ENCODE measurements at places on chromosomes 1 and 21.

GRCh38 chr1:22808186-22808675, 97.6 kb downstream of the EPHB2 start:
- DNase-seq, result no peak

GRCh38 chr1:214014730-214015129, 27.0 kb downstream of the PROX1 start:
- no peak for DNase-seq

GRCh38 chr1:44688760-44689446, 14.4 kb downstream of the ARMH1 start:
- no peak for DNase-seq

DNA sequence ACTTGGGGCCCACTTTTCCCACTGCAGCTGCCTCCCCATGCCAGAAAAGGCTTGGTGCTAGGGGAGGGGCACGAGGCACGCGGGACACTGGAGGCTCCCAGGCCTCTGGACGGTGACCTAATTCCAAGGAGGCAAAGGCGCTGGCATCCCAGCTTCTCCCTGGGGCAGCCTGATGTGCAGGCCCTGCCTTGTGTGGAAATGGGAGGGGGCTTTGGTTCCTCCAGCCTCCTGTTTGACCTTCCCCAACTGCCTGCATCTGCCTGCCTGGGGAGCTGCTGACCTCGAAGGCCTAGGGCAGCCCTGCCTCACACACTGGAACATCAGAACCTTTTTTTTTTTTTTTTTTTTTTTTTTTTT, 39.9 kb downstream of the KIAA1614 start:
- DNase-seq, result no peak

DNA sequence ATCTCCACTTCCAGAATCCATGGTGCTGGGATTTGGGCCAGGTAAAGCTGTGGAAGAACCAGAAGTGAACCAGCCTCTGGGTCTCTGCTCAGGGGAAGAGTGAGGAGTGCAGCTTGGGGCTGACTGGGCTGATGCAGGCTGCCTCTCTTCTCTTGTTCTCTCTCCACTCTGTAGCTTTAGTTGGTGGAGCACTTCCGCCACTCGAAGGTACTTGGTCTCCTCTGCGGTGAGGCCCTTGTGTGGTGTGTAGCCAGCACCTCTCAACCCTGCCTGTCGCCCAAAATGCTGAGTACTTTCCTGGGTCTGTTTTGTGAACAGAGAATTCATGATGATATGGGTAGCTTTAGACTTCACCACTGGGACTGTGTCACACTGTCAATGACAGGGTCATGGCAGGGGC, 63.2 kb downstream of the URB2 start:
- peak; percentile 27 for DNase-seq

DNA sequence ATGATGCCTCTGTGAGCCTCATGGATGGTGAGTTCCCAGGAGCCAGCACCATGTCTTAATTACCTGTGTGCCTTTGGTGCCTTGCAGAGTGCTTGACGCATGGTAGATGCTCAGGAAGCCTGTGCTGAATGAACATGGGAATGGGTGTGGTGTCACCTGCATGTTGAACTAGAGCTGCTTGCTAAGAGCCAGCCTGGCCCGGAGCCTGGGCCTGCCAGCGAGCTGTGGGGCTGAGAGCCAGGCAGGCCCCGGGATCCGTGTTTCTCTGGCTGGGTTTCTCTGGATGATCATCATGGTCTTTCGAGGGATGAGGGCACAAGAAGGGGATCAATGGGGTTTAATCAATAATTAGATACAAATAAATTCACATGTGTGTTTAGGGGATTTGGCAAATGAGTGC, 6.7 kb upstream of the TEX35 start:
- DNase-seq, result no peak

- no peak for DNase-seq
Observed at GRCh38 chr1:91753878-91754277, 132.1 kb downstream of the TGFBR3 start.

DNA sequence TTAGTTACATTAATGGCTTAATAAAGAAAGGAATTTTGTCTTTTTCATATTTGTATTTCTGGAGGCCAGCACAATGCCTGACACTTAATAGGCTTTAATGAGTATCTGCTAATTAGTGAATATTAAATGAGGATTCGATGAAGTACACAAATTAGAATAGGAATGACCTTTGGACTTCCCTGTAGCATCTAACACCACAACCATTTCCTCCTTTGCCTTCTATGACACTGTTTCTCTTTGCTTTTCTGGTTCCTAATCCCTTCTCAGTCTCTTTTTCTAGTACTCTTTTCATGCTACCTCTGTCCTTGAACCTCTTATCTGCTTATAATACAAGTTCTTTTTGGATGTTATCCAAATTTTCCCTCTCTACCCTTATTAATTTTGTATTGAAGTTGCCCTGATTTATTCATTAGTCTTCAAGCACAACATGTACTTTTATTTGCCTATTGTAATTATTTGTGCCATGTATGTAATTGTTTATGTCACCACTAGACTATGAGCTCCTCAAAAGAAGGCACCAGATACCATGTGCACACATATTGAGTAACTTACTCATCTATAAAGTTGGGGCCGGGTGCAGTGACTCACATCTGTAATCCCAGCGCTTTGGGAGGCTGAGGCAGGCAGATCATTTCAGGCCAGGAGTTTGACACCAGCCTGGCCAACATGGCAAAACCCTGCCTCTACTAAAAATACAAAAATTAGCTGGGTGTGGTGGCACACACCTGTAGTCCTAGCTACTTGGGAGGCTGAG, 23.8 kb downstream of the RPS27 start:
- no peak for DNase-seq

DNA sequence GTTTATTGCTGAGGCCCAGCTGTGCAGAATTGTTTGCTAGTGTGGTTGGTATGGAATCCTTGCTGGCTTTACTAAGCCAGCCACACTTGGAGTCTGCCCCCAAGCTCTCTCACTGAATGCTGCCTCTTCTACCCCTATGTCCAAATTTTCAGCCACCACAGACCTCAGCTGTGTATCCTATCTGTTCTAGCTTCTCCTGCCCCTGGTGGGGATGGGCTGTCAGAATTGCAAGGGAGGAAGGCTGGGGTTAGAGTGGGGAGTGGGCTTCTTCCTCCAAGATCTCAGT, 4.4 kb downstream of the NHLH1 start:
- DNase-seq, result no peak

DNA sequence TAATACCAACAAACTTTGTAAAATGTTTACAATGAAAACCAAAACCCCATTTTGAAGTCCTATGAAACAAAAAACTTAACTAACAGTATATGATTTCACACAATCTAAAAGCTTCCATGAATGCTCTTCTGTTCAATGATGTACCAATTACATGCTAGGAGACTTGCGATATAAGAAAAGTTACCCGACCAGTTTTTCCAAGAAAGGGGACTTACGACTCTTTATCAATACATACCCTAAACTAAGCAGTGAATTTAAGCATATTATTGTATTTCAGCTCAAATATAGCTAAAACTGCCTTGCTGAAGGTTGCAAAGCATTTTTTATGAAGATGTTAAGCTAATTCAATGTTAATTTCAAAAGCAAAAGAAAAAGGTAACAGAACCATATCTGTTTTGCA, 15.6 kb downstream of the SSX2IP start:
- no peak for DNase-seq

DNA sequence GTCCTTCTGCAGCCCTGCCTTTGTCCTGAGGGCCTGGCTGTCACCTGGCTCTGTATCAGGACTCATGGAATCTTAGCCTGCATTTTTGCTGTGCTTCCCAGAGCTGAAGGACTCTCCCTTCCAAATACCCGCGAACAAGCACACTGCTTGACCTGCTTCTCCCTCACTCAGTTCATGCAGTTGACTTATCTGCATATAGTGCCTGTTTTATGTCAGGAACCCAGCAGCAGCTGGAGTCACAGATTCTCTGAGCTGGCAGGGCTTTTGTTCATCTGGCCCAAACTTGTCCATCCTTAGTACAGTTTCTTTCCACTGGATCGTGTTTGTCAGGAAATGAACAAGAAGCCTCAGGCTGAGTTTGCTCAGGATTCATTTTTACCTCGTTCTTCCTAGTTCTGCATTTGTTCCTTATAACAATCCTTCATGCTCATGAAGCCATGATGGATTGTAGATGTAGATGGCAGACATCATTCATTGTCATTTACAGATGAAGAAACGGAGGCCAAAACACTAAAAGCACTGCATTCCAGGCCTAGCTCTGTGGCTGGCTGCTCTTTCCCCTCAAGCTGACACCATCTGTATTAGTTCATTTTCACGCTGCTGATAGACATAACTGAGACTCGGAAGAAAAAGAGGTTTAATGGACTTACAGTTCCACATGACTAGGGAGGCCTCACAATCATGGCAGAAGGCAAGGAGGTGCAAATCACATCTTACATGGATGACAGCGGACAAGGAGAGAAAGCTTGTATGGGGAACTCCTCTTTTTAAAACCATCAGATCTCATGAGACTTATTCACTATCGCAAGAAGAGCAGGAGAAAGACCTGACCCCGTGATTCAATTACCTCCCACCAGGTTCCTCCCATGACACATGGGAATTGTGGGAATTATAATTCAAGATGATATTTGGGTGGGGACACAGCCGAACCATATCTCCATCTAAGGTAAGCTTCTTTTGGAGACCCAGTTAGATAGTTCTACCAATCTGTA, 150.9 kb downstream of the HIVEP3 start:
- no peak for DNase-seq

DNA sequence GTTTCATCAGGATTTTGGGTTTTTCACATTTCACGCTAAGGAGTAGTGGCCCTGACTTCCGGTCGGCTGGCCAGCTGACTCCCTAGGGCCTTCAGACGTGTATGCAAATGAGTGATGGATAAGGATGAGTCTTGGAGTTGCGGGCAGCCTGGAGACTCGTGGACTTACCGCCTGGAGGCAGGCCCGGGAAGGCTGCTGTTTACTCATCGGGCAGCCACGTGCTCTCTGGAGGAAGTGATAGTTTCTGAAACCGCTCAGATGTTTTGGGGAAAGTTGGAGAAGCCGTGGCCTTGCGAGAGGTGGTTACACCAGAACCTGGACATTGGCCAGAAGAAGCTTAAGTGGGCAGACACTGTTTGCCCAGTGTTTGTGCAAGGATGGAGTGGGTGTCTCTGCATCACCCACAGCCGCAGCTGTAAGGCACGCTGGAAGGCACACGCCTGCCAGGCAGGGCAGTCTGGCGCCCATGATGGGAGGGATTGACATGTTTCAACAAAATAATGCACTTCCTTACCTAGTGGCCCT, 23.1 kb upstream of the TNFRSF1B start:
- no peak for DNase-seq

DNA sequence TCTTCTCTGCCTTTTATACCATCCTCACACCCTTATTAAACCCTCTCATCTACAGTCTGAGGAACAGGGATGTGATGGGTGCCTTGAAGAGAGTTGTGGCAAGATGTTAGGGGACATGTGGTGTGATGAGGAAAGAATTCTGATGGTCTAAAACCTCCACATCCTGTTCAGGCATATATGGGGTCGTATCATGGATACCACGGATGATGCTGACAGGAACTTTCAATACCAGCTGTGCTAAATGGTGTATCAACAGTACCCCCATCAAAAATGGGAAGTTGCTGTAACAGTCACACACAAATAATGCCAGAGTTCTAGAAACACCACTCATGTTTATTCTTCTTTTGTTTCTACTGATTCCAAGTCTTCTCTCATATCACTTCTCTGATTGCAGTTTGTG, 12.9 kb downstream of the OR2T6 start:
- DNase-seq, result no peak

GRCh38 chr1:231715816-231716722, 89.5 kb downstream of the DISC1 start:
- no peak for DNase-seq

- no peak for DNase-seq
Observed at GRCh38 chr1:244851546-244852231, 12.7 kb downstream of the HNRNPU start.

DNA sequence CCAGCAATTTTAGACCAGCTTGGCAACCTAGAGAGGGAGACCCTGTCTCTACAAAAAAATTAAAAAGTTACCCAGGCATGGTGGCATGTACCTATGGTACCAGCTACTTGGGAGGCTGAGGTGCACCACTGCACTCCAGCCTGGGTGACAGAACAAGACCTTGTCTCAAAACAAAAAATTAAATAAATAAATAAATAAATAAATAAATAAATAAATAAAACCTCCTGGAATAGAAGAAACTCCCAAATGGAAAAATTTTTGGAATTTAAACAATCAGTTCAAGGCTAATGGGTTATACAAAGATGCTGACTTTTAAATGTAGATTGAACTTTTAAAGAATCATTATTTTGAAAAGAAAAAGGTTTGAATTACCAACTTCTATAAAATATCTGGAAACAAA, 22.2 kb downstream of the UBR4 start:
- no peak for DNase-seq

- DNase-seq, result no peak
Observed at GRCh38 chr21:39107739-39108138, 75.5 kb downstream of the PSMG1 start.

GRCh38 chr1:31755850-31756492, 8.2 kb downstream of the ADGRB2 start:
- no peak for DNase-seq

GRCh38 chr1:112141301-112141700, 151.8 kb upstream of the KCND3 start:
- DNase-seq, result no peak

All from activated CD4-positive, alpha-beta T cell treated with anti-CD3 and anti-CD28 coated beads, Interleukin-2, amount 10 ng/mL, durations not matched to agents 7 days and 5 days (primary cell).